Lung microvascular endothelial cell (primary cell): ENCODE measurements at places on chromosomes 12 and 14.

DNA sequence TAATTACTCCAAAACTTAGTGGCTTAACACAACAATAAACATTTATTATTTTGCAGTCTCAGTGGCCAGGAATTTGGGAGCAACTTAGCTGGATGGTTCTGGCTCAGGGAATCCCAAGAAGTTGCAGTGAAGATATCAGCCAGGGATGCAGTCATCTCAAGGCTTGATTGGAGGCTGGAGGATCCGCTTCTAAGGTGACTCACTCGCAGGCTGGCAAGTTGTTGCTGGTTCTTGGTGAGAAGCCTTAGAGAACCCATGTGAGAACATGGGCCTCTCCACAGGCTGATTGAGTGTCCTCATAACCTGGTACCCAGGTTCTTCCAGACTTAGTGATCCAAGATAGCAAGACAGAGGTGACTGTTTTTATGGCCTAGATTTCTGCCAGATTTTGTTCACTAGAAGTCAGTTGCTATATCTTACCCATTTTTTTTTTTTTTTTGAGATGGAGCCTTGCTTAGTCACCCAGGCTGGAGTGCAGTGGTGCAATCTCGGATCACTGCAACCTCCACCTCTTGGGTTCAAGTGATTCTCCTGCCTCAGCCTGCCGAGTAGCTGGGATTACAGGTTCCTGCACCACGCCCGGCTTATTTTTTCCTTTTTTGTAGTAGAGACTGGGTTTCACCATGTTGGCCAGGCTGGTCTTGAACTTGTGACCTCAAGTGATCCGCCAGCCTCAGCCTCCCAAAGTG lies 32.5 kb downstream of the BRMS1L start:
- DNase-seq, result peak; percentile 26

GRCh38 chr12:65965358-65965757 lies 141.1 kb downstream of the HMGA2 start:
- DNase-seq, result no peak

- peak; percentile 99 for DNase-seq
Observed at GRCh38 chr12:75814851-75815754, 216.5 kb downstream of the PHLDA1 start.

GRCh38 chr12:121217063-121217462 lies 7.1 kb downstream of the P2RX4 start:
- no peak for DNase-seq

- no peak for DNase-seq
Observed at GRCh38 chr12:25502118-25502517, 51.0 kb downstream of the LMNTD1 start.

DNA sequence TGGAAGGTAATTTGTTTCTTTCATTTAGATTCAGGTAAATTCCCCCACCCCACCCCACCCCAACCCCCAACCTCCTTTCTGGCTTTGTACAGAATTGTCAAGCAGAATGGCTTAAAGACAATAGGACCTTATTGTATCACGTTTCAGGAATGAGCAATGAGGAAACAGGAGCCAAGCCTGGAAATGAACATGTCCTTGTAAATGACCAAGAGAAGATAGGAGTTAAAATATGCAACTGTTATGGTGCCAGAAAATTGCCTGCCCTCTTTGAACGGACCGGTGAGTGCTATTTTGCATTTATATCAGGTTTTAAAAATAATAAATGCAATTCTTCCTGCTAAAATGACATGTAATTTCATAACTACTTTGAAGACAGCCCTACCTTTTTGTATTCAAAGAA lies 141.6 kb upstream of the PELI2 start:
- no peak for DNase-seq

GRCh38 chr12:26335651-26336050 lies 140.3 kb downstream of the SSPN start:
- DNase-seq, result no peak

DNA sequence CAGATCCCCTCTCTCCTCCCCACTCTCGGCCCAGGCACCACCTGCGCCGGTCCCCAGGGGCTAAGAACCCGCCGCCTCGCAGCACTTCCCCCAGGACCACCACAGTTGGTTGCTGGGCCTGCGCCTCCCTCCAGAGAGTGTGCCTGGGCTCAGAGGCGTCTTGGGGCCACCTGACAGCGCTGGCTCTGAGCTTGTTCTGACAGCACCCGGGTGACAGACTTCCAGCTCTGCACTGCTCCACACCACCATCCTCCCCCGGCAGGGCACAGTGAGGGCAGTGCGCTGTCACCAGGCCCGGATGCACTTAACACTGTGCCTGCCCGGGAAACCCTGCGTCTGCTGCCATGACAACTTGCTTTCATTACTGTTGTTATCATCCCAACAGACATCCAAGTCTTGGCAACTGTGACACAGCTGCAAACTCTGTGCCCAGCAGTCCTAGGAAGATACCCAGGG lies 6.6 kb downstream of the BRF1 start:
- peak; percentile 91 for DNase-seq

GRCh38 chr12:108620236-108620879 lies 13.3 kb downstream of the SELPLG start:
- DNase-seq, result no peak

- no peak for DNase-seq
Observed at GRCh38 chr14:102985665-102986064, 63.2 kb downstream of the AMN start.

DNA sequence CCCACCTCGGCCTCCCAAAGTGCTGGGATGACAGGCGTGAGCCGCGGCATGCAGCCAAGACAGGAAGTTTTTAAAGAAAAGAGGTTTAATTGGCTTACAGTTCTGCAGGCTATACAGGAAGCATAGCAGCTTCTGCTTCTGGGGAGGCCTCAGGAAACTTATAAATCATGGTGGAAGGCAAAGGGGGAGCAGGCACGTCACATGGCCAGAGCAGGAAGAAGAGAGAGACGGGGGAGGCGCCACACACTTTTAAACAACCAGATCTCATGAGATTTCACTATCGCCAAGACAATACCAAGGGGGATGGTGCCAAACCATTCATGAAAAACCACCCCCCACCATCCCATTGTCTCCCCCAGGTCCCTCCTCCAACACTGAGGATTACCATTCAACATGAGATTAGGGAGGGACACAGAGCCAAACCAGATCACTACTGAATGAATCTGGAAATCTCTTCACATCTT lies 14.1 kb downstream of the CCDC63 start:
- DNase-seq, result peak; percentile 65

GRCh38 chr14:24411443-24412389 lies 12.9 kb downstream of the NYNRIN start:
- peak; percentile 66 for DNase-seq

GRCh38 chr14:23409966-23410635 lies 2.0 kb upstream of the MYH6 start:
- DNase-seq, result no peak

GRCh38 chr14:70616646-70617045 lies 16.2 kb upstream of the MED6 start:
- DNase-seq, result no peak

DNA sequence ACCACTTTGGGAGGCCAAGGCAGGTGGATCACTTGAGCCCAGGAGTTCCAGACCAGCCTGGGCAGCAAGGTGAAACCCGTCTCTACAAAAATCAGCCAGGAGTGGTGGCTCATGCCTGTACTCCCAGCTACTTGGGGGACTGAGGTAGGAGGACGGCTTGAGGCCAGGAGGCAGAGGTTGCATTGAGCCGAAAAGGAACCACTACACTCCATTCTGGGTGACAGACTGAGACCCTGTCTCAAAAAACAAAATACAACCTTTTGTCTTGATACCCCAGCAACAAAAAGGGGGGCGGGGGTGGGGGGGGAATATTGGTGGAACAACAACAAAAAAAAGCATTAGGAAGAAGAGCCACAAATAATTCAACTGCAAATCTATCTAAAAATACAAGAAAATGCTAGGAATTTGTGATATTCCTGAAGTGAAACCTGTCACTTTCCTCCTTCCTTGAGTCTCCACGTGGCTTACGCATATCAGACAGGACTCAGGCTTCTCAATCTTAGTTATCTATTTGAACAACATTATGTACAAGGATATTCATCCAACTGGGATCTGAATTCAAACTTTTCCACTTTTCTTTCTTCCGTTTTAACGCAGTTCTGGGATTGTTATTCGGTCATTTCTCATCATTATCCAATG lies 1.3 kb downstream of the R3HDM2 start:
- peak; percentile 38 for DNase-seq

- DNase-seq, result no peak
Observed at GRCh38 chr12:27455589-27455988, 9.1 kb downstream of the SMCO2 start.

DNA sequence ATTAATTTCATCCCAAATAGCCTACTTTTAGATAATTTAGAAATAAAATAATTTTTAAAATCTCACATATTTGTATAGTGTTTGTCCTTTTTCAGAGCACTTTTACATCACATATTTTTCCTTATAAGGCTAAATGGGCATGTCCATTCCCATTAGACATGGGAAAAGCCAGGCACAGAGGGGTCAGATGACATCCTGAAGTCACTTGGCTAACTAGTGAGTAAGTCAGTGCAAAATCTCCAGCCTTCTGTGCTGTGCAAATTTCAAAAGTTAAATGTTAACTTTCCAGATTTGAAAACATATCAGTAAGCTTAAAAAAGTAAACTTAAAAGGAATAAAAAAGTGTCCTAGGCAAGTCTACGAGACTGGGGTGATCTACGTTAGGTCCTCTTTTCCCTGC lies 117.4 kb downstream of the EMP1 start:
- DNase-seq, result no peak

GRCh38 chr14:100299238-100299560 lies 7.0 kb downstream of the SLC25A29 start:
- no peak for DNase-seq

- no peak for DNase-seq
Observed at GRCh38 chr12:11758087-11758486, 108.6 kb downstream of the ETV6 start.
